Fibroblast of villous mesenchyme (primary cell): ENCODE measurements at places on chromosomes 5 and 9. TPM values are rescaled to one million over a fixed set of nuclear protein-coding genes. Genes with fewer than 3 reads are reported as not detected.

The SPATA31A3 gene
- not detected in 2 replicates for total RNA-seq

The CARTPT gene
- not detected in 2 replicates for total RNA-seq

The MAML1 gene
- total RNA-seq, result 12.1 and 13.9 TPM in 2 replicates

The CKMT2 gene
- 0.43 and 0.97 TPM in 2 replicates for total RNA-seq

GRCh38 chr5:150155258-150156026 lies at the start of gene PDGFRB:
PDGFRB (minus strand) TSS chr5:150155845; CDS start chr5:150137047, 18,798 bp downstream.
- peak; percentile 94 for DNase-seq

GRCh38 chr5:51072937-51073336 lies 310.3 kb upstream of the ISL1 start:
- no peak for DNase-seq

- no peak for DNase-seq
Observed at GRCh38 chr9:135805422-135806022, 101.8 kb downstream of the CAMSAP1 start.

DNA sequence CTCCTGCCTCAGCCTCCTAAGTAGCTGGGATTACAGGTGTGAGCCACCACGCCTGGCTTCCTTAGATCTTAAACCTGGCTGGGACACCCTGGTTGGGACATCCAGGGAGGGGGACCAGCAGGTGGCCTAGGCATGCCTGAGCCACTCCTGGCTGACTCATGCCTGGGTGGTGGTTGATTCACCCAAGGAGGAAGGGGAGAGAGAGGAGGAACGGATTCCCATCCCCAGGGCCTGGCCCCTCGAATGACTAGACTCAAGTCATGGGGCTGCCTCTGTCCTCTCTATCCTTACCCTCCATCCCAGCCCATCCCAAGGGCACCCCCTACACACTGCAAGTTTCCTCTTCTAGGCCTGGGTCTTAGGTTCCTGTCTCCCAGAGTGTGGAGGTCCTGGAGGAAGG lies 12.7 kb downstream of the EEIG1 start:
- peak; percentile 64 for DNase-seq

DNA sequence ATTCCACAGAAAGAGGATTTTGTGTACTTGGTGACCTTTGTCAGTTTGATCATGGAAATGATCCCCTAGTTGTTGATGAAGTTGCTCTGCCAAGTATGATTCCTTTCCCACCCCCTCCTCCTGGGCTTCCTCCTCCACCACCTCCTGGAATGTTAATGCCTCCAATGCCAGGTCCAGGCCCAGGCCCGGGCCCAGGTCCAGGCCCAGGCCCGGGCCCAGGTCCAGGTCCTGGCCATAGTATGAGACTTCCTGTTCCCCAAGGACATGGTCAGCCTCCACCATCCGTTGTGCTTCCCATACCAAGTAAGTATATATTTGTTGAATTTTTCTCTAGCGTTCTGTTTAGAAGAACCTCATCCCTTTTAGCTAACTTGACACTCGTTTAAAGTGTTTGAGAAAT lies 30.0 kb downstream of the RBM27 start:
- DNase-seq, result no peak

- no peak for DNase-seq
Observed at GRCh38 chr5:42403236-42403635, 20.0 kb upstream of the GHR start.

GRCh38 chr5:154384480-154385235 lies 61.1 kb upstream of the SAP30L start:
- DNase-seq, result no peak
